Vagina (tissue), 2 donors: ENCODE measurements at places on chromosomes 11 and 22. TPM values are rescaled to one million over a fixed set of nuclear protein-coding genes. Genes with fewer than 3 reads are reported as not detected.

GRCh38 chr11:84289381-84289906 is 1003.3 kb upstream of the CCDC90B start:
- DNase-seq = no peak

GRCh38 chr11:123640677-123641494 is 13.5 kb downstream of the SCN3B start:
- DNase-seq = no peak

RHOD gene
- 26.5 TPM for total RNA-seq

DNA sequence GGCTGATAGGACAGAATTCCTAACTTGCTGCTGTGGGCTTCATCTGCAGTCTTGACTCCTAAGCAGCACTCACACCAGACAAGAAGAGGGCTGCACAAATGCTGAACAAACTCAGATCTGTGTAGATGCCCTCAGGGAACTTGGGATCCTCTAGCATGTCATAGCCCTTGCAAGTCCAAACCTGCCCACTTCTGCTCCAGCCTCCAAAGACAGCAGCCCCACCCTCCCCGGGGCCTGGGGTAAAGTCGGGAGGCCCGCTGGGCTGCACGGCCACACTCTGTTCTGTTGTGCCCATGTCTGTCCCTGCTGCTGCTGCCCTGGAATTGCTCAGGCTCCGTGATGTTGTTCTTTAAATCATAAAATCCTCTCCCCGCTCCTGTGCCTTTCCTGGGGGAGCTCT is 28.3 kb downstream of the DRD2 start:
- DNase-seq = no peak

GRCh38 chr22:44365832-44366231 is 53.1 kb upstream of the SHISAL1 start:
- DNase-seq = no peak

VSIG10L2 gene
- total RNA-seq = 28.2 TPM

- DNase-seq = peak; percentile 86
Measured at GRCh38 chr11:44030996-44031395, 16.8 kb upstream of the ACCSL start.

MYRF gene
- total RNA-seq = 0.25 TPM

DNA sequence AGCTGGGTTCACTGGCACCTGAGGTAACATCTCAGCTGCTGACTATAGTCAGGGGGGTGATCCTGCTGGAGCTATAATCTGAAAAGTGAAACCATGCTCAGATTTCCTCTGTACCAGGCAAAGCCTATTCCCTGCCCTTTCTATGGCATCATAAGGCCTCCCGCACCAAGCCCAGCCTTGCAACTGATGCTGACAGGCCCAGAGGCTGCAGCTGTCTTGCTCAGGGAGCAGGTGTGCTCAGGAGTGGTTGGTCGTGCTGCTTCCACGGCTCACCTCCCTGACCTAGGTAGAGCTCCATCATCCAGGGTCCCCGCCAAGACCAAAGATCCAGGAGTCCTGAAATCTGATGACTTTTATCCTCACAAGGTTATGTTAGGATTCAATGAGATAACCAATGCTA is 121.7 kb downstream of the FEZ1 start:
- no peak for DNase-seq

DNA sequence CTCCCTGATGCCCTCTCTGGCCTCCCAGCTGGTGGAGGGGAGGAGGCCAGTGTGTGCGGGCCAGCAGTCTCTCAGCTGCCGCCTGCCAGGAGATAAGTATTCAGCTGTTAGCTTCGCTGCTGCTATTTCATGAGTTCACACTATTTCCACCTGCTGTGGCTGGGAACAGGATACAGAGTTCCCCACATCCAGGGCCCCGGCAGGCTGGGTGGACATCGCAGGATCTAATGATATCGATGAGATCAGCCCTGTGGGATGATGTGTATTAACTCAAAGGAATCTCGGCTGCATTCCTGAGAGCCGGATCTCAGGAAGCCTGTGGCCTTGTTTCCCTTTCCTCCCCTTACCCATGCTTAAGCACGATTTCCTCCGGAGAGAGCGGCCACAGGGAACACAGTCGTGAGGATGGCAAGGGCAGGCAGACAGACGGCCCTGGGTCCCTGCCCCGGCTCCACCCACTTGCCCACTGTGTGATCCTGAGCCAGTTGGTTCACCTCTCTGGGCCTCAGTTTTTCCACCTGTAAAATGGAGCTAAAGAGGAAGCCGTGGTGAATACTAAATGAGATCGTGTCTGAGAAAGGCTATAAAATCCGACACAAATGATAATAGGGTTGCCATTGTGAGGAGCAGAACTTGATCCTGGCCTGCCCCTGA is 6.5 kb upstream of the PVALB start:
- DNase-seq = no peak

OR8G5 gene
- not detected for total RNA-seq

TSPAN18 gene
- total RNA-seq = 12.8 TPM

- no peak for DNase-seq
Measured at GRCh38 chr22:38353701-38354100, 36.5 kb upstream of the CSNK1E start.

DNA sequence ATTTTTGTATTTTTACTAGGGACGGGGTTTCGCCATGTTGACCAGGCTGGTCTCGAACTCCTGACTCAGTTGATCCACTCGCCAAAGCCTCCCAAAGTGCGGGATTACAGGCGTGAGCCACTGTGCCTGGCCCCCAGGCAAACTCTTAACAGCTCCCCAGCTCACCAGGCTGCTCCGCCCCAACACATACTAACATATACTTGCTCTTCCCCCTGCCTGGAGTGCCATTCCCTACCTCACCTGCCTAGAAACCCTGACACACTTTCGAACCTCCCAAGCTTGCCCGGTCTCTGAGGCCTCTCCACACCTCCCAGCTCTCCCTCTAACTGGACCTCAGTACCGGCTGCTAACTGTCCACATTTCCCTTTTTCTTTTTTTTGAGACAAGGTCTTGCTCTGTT is 8.5 kb downstream of the MAP4K2 start:
- no peak for DNase-seq

- no peak for DNase-seq
Measured at GRCh38 chr11:34327804-34328631, 29.8 kb downstream of the ABTB2 start.

SPDYC gene
- not detected for total RNA-seq

SCO2 gene
- total RNA-seq = 25.0 TPM

DNA sequence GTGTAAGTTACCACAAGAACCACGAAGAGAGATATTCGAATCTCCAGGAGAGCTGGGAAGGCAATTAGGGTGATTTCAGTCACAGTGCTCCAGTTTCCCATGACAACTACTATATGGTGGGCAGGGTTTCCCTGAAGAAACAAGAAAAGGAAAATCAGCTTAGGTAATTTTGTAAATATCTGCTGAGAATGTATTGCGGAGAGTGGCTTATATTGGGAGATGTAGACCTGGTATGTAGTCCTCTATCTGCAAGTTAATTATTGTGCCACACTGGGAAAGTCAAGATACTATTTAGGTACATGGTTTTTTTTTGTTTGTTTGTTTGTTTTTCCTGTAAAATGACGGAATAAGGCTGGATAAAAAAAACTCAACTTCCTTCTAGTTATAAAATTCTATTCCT is at the start of gene OR6M1:
Gene OR6M1, minus strand, starts transcription at position 101 of the 400 bp plus-strand sequence. Its CDS starts 0 bp downstream, at position 101.
- DNase-seq = no peak

DNA sequence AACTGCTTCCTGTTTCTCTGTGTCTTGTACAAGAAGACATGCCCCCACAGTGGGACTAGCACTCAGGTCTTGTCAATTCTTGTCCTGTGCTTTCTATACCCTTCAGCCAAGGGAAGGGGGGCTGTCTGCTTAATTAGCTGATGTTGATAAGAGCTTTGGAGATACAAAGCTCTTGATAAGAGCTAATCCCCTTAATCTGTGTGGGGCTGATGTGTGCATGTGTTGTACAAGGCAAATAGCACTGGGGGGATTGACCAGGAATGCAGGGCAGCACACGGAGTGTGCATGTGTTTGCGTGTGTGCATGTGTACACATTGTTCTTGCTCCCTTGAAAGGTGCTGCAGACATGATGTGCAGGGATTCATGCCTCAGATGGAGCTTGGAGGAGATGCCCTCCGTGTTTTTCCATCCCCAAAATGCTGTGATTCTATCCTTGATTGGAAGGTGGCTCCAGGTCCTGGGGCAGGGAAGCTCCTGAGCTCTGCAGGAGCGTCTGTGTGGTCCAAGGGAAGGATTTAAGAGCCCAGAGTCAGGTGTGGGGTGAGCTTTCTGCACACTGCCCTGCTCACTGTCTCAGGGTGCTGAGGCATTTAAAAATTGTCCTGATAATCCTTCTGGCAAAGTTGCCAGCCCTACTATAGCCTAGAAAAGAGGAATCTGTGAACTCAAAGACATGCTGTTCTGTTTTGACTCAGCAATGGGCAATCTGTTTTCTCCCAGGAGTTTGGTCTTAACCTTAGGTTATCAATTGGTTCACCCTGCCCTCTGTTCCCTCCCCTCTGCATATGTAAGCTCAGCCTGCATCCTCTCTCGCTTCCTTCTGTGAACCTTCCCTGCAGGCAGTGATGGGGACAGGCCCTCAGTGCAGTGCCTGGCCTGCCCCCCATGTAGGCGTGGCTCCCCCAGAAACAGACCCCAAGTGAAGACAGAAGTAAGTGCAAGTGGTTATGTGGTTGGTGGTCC is 102.0 kb downstream of the GRIK4 start:
- no peak for DNase-seq

POU2AF1 gene
- not detected for total RNA-seq

GRCh38 chr22:49349841-49350381 is 477.8 kb downstream of the BRD1 start:
- DNase-seq = no peak

DNA sequence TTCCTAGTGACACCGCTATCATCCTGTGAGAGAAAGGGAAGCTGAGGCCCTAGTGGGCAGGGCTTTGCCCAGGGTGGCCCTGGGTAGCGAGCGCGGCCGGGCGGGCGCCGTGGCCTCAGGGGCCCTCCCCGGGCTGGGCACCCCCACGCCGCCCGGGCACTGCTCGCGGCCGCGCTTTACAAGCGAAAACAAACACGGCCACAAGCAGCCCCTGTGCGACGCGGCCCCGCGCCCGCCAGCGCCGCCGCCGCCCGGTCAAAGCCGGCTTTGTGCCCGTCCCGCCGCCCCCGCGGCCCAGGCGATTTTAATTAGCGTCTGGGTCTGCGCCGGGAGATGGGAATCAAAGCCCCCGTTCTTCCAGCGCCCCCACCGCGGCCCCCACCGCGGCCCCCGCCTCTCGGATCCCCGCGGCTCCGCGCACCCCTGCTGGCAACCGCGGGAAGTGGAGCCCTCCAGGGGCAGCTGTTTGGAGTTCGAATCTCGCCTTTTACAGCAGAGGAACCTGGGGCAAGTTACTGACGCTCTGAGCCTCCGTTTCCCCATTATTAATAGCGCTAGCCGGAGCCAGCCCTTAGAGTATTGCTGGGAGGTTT is 47.9 kb downstream of the CHRDL2 start:
- no peak for DNase-seq

KDM4E gene
- total RNA-seq = not detected

DNA sequence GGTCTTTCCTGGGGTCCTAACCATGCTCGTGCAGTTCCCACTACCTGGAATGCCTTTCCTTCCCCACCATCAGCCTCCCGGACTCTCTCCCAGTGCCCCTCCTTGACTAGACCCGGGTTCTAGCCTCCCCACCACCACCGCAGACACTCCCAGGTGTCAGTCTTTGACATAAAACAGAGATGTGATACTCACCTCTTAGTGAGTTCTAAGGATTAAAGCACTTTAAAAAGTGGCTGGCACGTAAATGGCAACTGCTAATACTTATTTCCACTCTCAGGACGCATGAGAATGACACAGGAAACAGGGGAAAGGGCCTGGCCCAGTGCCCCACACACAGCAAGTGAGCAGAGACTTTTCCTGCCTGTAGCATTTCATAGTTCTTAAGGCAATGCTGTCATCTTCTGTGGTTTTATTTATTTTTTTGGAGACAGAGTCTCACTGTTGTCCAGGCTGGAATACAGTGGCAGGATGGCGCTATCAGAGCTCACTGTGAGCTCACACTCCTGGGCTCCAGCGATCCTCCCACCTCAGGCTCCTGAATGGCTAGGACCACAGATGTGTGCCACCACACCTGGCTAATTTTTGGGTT is 1.9 kb upstream of the SLC25A45 start:
- DNase-seq = no peak

ADM2 gene
- total RNA-seq = not detected

DNA sequence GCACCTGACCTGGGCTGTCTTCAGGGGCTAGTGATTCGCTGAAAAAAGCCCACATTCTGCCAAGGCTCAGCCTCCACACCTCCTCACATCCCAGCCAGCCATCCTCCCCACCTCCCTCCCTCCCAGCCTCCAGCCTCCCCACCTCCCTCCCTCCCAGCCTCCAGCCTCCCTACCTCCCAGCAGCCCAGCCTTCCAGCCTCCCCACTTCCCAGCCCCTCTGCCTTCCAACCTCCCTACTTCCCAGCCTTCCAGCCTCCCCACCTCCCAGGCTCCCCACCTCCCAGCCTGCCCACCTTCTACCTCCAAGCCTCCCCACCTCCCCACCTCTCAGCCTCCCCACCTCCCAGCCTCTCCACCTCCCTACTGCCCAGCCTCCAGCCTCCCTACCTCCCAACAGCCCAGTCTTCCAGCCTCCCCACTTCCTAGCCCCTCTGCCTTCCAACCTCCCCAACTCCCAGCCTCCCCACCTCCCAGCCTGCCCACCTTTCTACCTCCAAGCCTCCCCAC is 33.7 kb upstream of the TH start:
- DNase-seq = no peak

C11orf24 gene
- 38.1 TPM for total RNA-seq

DNA sequence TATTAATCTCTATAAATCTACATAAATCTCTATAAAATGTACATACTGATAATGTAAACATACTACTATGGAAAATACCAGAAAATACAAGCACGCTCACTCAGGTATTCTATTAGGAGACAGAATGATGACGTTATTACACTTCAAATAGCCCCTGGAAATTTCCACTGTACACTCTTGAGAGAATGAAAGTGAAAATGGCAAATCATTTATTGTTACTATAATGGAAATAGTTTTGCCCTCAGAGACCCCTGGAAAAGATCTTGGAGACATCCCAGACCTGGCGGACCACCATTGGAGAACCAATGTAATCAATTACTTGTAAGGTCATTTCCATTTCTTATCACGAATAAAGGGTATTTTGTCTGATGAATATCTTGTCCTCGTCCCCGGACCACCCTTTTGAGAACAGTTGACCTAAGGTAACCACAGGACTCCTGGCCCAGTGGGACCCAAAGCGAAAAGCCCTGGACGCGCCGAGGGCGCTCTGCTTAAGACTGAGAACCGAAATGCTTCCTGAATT is 509 bp upstream of the PRRG4 start:
- DNase-seq = no peak

- no peak for DNase-seq
Measured at GRCh38 chr22:46352276-46352675, 16.8 kb downstream of the TRMU start.
